Cortex of kidney (tissue), 1 donor: ENCODE measurements at places on chromosomes 1 and 21.

- no peak for DNase-seq
Measured at GRCh38 chr1:50423670-50424000, 392 bp upstream of the DMRTA2 start.

DNA sequence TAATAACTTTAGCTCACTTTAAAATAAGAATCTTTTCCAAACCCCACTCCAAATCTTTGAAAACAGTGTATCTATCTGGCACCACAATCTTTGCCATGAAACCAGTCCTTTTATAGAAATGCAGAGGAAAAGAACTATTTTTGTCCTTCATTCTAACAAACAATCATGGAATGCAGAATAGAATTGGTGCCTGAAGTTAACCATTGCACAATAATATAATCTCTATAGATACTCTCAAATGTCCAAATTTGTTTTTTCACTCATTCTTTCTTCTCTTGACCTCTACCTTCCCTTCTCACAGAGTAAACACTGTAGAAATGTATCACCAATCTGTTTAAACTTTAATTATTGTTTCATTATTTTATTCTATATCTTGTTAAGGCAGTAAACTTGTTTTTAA, 34.8 kb downstream of the TTLL7 start:
- DNase-seq: no peak

DNA sequence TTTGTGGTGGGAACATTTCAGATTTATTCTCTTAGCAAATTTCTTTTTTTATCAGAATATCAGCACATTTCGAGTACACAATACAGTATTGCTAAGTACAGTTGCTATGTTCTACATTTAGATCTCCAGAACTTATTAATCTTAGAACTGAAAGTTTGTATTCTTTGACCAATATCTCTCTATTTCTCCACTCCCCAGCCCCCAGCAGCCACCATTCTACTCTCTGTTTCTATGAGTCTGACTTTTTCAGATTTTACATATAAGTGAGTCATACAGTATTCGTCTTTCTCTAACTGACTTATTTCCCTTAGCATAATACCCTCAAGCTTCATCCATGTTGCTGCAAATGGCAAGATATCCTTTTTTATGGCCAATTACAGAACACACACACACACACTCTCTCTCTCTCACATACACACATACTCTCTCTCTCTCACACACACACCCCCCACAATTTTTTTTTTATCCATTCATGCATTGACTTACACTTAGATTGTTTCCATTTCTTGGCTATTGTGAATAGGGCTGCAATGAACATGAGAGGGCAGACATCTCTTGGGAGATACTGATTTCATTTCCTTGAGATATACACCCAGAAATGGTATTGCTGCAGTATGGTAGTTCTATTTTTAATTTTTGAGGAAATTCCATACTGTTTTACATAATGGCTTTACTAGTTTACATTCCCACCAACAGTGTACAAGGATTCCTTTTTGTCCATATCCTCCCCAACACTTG, 15.7 kb downstream of the RPTN start:
- no peak for DNase-seq

GRCh38 chr1:145906954-145907753, 2.7 kb downstream of the ITGA10 start:
- DNase-seq: no peak

DNA sequence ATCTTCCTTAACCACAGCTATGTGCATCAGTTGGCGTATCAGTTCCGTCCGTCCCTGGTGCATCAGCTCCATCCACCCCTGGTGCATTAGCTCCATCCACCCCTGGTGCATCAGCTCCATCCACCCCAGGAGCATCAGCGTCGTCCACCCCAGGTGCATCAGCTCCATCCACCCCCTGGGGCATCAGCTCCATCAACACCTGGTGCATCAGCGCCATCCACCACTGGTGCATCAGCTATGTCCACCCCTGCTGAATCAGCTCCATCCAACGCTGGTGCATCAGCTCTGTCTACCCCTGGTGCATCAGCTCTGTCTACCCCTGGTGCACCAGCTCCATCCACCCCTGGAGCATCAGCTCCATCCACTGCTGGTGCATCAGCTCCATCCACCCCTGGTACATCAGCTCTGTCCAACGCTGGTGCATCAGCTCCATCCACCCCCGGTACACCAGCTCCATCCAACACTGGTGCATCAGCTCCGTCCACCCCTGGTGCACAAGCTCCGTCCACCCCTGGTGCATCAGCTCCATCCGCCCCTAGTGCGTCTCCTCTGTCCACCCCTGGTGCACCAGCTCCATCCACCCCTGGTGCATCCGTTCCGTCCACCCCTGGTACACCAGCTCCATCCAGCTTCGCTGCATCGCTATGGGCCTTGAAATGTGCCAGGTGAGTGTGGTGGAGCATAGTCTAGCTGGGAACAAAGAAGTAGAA, 106.6 kb upstream of the ZBTB40 start:
- DNase-seq: no peak

GRCh38 chr1:3504151-3504821, 49.8 kb downstream of the ARHGEF16 start:
- no peak for DNase-seq

GRCh38 chr1:17581389-17582123, 42.1 kb downstream of the ARHGEF10L start:
- DNase-seq: no peak

GRCh38 chr1:182163821-182164223, 102.3 kb upstream of the ZNF648 start:
- DNase-seq: no peak

- no peak for DNase-seq
Measured at GRCh38 chr1:193070386-193070753, 11.0 kb downstream of the RO60 start.

GRCh38 chr1:98702976-98703375, 41.5 kb downstream of the SNX7 start:
- DNase-seq: no peak

DNA sequence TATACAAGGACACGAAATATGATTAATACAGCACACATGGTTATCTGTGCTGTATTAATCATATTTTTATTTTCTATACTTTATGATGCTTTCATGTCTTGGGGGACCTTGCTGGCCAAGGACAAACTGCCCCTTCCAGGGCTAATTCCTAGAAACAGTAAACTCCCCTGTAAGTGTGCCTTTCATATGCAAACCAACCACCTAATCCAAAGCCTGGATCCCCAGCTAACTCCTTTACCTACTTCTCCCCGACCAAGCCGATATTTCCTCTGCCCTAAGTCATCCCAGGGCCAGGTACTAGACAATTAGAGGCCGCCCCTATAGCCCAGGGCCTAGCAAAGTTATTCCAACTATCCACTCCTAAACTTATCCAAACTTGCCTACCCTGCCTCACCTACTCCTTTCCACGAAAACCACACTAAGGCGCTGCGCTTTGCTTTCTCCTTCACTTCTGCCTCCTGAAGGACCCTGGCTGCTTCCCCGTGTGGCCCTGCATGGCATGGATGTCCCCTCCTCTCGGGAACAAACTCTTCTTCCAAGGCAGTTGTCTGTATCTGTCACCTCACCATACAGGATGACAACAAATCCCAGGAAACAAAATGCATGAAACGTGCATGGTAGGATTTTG, 10.2 kb downstream of the SH3BP5L start:
- no peak for DNase-seq

- DNase-seq: no peak
Measured at GRCh38 chr1:228445843-228446650, 29.4 kb upstream of the TRIM17 start.
